ENCODE measurements at places on chromosomes 7 and 10.

DNA sequence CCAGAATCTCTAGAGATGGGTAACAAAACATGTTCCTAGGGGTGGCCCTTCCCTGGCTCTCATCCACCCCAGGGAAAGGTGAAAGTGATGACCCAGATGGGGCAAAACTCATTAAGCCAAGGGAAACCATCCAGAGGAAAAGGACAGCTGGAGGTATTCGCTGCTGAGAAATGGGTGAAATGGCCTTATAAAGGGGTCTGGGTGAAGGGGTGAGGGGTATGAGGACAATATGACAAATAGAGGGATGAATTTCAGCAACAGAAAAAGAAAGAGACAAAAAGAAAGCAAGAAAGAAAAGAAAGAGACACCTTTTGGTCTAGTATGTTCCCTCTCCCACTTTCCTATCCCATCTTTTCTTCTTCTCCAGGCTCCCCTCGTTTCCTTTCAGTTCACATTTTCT is 26.6 kb downstream of the ARHGAP21 start:
- DNase-seq, result no peak

GRCh38 chr7:117251687-117252086 is 71.2 kb downstream of the WNT2 start:
- DNase-seq, result no peak

DNA sequence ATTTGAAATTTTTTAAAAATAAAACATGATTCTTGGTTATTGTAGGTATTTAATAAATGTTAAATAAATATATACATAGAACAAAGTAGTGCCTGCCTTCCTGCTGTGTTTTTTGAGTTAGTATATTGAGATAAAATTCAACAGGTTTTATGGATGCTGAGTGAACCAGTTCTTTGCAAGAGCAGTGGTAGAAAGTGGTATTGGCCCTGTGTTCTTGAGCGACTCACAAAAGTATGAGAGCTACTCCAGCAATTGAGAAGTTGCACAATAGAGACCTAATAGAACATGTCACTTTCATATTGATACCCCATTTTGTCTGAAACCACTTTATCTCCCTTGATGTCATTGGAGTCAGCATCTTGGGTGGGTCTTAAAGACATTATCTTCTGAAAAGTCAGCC is 32.6 kb upstream of the GJD4 start:
- no peak for DNase-seq

DNA sequence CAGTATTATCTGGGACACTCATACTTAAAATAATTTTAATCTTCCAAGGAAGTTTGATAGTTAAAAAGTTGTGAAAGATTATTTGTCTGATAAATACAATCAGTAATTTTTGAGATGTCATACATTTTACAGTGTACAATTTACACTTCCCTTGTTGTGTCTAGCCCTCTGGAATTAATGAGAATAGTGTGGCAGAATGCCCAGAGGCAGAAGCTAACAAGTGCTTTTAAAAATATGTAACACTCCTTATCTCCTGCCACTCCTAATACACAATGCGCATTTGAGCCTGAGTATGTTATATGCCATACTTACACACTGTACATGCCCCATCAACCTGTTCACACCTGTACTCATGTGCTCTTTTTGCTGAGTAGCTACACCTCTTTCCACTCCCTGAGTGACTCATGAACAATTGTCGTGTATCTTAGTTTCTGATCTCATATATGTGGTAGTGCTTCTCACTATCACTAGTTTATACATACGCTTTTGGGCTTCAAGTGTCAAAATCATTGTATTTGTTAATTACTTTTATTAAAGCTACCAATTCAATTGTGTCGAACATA is 106.9 kb upstream of the GNAI1 start:
- DNase-seq, result no peak

GRCh38 chr7:82131215-82131614 is 312.4 kb downstream of the CACNA2D1 start:
- no peak for DNase-seq

GRCh38 chr7:158229945-158230344 is 357.7 kb downstream of the PTPRN2 start:
- DNase-seq, result no peak

GRCh38 chr7:128867842-128868623 is 5.4 kb downstream of the ATP6V1F start:
- no peak for DNase-seq

- no peak for DNase-seq
Observed at GRCh38 chr7:45118889-45119331, 7.4 kb upstream of the TBRG4 start.

DNA sequence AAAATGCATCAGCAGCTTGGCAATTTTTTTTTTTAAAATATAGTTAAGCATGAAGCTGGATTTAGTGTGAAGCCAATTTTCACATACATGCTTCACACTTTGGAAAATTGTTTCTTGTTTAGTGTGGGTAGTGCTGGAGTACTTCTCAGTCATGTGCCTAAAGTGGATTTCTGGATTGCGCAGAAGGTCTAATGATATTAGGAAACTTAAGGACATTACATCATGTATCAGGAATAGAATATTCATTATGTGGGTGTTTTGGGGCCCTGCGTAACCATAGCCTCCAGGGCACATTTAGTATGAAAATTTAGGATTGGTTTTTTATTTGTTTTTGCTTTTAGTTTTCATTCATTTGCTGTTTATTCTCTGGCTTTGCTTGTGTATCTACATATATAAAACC is 28.8 kb upstream of the BNIP3 start:
- DNase-seq, result no peak

GRCh38 chr10:59995862-59996261 is 89.5 kb upstream of the CCDC6 start:
- no peak for DNase-seq

GRCh38 chr10:117546581-117547015 is 4.1 kb downstream of the EMX2 start:
- DNase-seq, result no peak

GRCh38 chr10:3835770-3836169 is 50.8 kb upstream of the KLF6 start:
- DNase-seq, result no peak

- no peak for DNase-seq
Observed at GRCh38 chr7:42893346-42894240, 18.3 kb downstream of the C7orf25 start.

GRCh38 chr10:7121154-7121797 is 289.6 kb downstream of the SFMBT2 start:
- DNase-seq, result peak; percentile 40

DNA sequence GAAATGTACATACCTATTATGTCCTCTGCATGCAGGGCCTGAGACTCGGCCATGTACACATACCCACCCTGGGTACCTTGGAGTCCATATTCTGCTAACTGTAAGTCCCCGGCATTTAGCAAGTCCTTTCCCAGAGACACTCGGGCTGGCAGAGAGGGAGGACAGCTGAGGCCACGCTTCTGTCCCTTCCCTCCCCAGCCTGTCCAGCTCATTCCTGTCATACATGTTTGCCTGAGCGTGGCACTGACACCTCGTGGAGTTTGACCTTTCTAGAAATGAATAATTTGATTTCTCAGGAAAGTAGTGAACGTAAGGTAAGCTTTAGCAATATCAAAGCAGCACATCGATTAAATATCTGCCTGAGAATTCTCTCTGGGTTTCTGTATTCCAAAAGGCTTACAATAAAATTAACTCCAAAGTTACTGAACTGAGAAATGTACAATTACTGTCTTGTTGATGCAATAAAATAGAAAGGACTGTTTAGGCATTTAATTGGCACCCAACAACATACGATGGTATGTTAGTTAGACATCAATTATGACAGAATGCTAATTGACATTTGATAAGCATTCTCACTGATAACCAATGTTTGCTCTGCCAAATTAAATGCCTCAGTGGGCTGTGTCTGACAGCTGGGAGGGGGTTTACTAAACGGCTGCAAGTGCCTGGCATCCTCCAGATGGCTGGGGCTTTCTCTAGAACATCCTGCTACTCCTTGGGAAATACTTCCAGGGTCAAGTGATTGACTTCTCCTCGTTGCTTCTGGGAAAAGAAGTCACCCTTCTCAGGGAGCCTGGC is 221.2 kb downstream of the CCSER2 start:
- no peak for DNase-seq

- no peak for DNase-seq
Observed at GRCh38 chr7:34163956-34164355, 258.6 kb downstream of the BMPER start.

DNA sequence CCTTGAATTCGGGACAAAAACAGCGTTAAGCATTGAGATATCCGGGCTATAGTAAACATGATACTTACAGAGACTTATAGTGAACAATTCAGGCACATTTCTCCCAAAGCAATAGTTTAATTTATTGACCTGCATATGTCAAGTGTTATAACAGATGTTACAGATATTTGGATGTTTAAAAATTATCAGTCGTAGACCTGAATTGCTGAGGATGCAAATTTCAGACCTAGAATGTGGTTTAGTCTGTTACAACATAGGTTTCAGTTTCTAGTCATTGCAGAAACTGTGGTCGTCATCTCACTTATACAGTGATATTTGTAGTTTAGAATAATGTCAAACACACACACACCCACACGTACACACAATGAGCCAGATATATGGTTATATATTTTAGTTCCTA is 85.2 kb downstream of the VTI1A start:
- no peak for DNase-seq

- DNase-seq, result no peak
Observed at GRCh38 chr10:43197834-43198681, 59.8 kb downstream of the CSGALNACT2 start.

DNA sequence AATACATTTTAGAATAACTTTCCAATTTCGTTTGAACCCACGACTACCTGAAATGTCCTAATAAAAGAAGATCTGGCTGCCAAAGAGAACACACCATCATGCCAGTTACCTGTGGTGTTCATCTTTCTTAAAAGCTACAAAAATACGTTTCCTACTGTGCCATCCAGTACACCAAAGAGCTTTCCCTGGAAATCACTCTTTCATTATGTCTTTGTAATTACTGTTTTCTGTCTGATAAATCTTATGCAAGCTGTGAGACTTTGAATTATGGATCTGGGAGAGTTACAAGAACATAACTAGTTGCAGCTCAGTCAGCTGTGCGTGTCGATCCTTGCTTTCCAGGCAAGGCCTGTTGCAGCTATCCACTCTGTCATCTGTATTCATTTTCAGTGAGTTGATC is 12.5 kb upstream of the POM121L12 start:
- DNase-seq, result no peak

- no peak for DNase-seq
Observed at GRCh38 chr7:64666663-64667050, 724 bp downstream of the ZNF107 start.

DNA sequence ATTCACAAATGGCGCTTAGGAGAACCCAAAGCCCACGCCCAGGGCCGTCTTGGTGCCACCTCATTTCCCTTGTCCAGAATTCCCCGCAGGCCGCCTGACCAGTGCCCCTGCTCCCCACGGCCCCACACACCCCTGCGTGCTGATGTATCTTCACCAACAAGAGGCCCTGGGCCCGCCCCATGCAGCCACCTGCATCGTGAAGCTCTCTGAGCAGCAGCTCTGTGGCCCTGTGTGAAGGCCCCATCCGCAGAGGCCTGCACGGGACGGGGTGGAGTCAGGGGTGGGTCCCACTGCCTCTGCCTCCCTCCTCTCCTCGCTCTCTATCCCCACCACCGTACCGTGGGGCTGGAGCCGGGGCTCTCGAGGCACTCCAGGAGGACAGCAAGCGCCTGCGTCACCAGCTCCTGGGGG is 14.7 kb downstream of the BRAT1 start:
- DNase-seq, result no peak

DNA sequence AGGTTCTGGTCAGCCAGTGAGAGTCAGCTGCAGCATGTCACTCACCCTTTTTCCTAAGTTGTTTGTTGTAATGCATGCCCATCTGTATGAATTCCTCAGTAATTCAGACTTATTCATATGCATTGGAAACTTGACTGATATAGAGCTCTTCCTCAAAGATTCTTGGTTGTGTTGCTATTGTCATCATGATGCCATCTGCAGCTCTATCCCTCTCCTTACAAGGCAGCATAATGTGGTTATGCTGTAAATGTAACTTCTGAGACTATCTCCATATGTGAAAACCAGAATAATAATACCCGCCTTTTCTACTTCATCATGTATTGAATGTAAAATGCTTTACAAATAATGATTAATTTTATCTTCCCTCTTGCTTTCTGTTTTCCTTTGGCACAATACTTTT is 252.6 kb upstream of the MTPN start:
- DNase-seq, result no peak

DNA sequence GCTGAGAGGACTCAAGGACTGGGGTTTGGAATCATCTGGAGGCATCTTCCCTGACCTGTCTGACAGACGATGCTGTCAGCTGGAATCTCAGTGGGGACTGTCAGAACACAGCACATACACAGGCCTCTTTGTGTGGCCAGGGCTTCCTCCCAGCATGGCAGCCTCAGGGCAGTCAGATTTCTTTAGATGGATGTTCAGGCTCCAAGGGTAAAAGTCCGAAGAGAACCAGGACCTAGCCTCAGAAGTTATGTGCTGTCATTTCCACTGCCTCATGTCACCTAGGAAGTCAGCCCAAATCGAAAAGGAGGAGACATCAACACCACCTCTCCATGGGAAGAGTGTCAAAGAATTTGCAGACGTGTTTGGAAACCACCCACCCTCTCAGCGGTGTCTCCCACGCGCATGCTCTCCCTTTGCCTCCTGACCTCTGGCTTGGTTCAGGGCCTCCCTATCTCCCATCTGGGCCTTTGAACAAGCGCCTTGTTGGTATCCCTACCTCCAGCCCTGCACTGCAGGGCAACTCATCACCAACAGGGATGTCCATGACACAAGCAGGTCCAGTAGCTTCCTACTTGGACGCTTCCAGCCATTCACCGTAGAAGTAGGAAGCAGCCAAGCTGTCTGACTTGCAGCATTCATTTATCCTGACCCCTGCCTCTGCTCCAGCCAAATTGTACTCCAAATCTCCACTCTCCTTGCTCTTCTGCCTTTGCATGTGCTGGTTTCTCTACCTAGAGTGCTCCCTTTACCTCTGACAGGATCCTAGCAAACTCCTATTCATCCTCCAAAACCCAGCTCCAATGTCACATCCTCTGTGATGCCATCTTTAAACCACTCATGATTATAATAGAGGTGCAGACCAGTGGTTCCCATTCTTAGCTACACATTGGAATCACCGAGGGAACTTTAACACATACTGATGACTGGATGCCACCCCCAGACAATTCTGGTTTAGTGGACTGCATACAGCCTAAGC is 121.6 kb downstream of the OAT start:
- no peak for DNase-seq

DNA sequence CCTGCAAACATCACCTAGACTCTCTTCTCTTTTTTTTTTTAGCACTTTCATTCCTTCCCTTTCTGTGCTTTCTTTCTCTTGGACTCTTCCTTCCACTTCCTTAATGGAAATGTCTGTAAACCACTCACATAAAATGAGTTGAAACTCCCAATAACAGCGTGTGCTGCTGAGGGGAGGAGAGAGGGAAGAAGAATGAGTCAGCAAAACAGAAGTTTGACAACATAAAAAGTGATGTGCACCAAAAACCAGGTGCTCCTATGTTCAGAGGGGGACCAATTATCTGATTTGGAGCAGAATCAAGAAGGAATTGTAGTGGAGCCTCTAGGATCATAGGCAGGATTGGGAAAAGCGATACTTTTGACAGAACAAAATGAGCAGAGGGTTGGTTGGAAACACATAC is 712.1 kb upstream of the IGFBP3 start:
- DNase-seq, result no peak

- DNase-seq, result no peak
Observed at GRCh38 chr10:110525349-110526260, 27.9 kb downstream of the DUSP5 start.
